ENCODE measurements at places on chromosomes 2 and 18.

- no peak for DNase-seq
Measured at GRCh38 chr2:221283896-221284545, 288.1 kb downstream of the EPHA4 start.

DNA sequence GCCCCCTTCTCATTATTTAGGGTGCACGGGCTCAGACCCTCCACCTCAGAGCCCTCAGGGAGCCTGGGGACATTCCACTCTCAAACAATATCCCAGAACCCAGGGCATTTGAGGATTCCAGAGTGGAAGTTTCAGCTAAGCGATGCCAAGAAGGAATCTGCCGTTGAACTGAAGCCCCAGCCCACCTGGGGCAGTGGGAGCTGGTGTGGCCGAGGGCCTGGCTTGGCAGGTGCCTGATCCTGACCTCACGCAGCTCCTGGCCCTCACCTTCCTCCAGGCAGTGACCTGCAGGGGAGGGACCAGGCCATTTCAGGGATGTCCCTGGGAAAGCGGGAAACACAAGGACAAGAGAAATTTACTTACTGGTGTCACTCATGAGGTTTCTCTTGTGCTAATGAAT, 58.2 kb downstream of the ACKR3 start:
- DNase-seq = no peak

- no peak for DNase-seq
Measured at GRCh38 chr2:18566145-18566769, 5.8 kb upstream of the RDH14 start.

DNA sequence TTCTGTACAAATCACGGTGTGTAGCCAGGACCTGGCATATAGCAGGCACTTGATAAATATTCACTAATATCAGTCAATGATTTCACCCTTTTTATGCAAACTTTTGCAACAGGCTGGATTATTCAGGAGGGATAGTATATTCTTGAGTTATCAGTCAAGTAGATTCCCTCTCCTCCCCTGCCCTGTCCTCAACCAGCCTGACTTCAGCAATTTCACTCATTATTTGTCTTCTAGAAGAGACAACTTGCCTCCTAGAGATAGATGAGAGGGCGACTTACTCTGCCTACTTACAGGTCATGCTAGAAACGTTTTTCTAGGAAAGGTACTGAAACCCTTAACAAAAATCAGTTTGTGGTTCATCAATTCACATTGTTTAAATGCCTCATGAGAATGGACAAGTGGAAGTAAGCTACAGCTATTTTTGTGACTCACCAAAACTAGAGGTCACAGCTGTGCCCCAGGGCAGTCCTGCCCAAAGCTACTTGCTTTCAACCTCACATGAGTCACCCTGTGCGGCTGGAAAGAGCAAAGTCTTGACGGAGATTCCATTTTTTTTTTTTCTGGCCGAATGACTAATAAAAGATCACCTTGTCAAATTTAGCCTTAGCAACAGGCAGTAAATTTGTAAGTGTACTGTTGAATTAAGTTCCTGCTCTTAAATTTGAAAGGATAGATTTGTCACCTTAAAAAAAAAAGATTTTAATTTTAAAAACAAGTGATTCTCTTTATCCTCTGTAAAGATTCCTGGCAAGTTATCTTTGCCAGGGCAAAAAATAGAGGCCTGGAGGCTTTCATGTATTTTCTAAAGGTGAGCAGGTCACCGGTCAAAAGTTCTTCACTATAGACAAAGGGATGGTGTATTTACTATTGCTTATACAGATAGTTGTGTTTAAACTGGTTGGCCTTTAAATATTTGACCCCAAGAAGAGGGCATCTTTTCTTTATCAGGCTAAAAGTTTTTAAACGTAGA, 109.0 kb upstream of the SLC35G4 start:
- DNase-seq = peak; percentile 77

DNA sequence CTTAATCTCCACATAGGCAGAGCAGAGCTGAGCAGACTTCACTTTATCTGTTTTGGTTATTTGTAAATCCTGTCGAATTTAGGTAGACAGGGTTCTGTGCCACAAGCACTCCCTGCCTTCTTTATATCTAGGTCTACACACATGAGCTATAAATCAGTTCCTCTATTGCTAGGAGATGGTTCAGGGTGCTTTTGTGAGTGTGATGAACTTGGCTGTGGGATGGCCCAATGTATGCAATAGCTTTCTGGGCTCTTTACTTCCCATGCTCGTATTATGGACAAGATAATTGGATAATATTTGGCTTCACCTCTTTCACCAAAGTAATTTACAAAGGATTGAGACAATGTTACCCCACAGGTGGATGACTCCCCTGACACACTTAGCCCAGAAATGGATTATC, 72.2 kb downstream of the PLB1 start:
- no peak for DNase-seq

DNA sequence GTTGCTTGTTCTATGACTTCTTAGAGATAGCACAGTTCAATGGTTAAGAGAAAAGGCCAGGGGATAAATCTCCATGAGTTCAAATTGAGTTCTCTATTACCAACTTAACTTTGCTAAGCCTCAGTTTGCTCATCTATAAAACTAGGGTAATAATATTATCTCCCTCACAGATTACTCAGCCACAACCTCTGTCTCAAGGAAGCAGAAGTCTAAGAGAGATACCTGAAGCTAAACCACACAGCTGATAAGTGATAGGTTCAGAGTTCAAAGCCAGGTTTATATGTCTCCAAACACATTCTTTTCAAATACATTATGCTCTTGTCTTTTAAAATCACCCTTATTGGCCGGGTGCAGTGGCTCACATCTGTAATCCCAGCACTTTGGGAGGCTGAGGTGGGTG, 287.7 kb downstream of the NBAS start:
- no peak for DNase-seq

DNA sequence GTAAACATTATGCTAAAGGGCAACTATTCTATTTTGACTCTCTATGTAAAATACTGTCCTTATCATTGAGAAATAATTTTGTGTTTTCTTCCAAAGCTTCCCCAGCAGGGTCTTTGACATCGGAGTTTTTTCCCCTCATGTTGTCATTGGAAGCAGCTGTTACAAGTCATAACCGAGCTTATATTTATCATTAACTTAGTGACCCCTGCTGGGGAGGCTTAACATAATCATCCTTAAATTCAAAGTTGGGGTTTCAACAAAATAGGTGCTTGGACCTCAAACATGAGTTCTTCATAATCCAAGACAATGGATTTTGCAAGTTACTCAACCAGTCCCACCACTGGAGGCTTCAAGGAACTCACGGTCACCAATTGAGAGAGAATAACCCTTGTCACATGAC, 330.9 kb downstream of the DCC start:
- DNase-seq = no peak

DNA sequence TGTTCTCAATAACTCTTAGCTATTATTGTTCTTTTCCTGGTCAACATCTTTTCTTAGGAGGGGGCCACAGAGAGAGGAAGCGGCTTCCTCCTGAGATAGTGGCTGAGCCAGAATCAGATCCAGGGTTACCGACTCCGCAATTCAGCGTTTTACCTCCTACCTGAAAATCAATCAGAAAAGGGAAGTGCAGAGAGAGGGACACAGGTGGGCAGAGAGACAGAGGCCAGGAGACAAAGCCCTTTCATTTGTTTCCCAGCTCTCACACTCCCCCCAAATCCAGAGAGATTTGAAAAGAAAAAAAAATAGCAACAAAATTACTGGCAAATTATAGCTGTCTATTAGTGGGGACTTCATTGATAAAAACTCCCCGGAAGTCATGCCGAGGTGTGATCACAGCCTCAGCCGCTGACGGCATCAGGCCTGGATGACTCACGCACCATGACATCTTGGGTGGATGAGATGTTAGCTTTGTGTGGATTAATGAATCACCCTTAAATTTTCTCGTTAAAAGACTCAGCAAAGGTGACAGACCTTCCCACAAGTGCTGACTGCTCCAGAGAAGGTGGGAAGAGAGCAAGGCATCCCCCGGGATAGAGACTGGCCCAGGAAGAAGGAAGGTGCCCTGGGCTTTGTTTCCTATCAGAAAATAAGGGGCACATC, 120.7 kb downstream of the LOXHD1 start:
- no peak for DNase-seq

- peak; percentile 57 for DNase-seq
Measured at GRCh38 chr18:48679236-48679635, 140.4 kb downstream of the CTIF start.

DNA sequence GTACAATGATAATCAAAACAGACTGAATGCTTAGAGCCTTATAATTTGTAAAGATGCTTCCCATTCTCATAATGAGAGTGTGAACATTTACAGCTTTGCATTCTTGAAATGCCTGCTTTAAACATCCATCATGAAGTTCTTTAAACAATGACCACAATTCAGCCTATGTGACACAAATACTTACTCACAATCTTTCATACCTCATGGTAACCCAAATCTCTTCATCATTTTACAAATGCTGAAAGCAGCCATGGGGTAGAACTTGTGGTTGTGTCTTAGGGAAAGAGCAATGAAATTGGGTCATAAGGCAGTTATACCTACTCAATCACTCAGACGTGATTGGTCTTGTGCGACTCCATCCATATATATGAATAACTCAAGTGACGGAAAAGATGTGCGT, 140.7 kb downstream of the RND3 start:
- DNase-seq = no peak

- DNase-seq = no peak
Measured at GRCh38 chr2:101249826-101250225, 2.9 kb upstream of the CNOT11 start.

DNA sequence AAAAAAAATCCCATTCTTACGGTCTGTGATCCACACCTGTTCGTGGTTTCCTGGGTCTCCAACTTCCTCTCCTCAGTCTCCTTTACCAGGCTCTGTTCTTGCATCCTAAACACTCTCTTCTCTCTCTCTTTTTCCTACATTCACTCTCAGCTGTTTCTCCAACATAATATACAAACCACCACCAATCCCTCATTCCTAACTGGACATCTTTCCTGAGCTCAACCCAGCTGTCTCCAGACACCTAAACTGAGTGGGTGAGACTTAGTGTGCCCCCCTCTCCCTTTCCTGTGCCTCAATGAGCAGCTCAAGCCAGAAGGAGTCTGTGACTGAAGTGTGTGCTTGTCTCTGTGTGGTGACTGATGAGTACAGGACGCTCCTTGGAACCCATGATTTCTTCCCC, 59.4 kb downstream of the LIPG start:
- DNase-seq = no peak

DNA sequence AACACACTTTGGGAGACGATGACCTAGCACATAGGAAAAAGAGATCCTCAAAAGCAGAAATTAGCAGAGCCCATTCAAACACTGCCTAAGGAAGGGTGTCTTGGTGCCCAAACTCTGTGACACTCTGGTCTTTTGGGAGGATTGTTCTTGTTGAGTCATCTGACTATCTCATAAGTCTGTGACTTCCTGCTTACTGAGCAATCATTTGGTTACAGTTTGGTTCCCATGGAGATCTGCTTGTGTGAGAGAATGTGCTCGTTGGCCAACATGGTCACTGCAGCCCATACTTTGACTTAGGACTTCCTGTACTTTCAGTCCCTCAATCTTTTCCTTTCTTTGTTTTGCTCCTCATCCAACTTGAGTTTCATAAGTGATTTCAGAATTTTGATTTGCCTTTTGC, 602.9 kb downstream of the NYAP2 start:
- no peak for DNase-seq

- DNase-seq = no peak
Measured at GRCh38 chr2:64699712-64700111, 46.0 kb upstream of the SERTAD2 start.

GRCh38 chr2:86772611-86773010, 18.1 kb downstream of the CD8A start:
- DNase-seq = no peak

DNA sequence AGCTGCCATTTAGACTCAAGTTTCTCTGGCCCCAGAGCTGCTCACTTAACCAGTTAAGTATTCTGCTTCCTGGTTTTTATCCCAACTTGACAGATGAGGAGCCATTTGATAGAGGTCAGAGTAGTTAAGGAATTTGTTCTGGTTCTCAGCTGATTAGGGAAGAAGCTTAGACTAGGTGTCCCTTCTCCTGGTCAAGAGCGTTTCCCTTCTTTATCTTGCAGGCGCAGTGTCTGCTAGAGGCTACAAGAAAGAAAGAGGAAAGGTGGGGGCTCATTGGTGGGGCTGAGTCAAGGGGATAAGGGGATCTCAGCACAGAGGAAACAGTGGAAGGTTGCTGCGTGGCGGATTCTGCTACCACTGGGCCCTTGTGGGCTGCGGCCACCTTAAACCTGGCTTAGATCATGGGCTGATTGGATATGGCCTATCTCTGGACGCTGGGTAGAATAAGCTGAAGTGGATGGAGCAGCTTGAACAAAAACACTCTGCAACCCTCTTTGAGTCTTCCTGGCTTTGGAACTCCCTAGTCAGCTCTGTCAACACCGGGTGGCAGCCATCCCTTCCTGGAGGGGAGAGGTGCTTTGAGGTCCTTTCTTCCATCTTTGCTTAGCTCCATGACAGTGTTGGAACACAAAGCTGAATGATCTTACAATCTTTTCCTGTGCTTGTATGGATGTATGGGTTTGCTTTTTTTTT, 70.8 kb downstream of the QPCT start:
- DNase-seq = no peak

- peak; percentile 70 for DNase-seq
Measured at GRCh38 chr2:172461591-172462372, 34.4 kb downstream of the ITGA6 start.

DNA sequence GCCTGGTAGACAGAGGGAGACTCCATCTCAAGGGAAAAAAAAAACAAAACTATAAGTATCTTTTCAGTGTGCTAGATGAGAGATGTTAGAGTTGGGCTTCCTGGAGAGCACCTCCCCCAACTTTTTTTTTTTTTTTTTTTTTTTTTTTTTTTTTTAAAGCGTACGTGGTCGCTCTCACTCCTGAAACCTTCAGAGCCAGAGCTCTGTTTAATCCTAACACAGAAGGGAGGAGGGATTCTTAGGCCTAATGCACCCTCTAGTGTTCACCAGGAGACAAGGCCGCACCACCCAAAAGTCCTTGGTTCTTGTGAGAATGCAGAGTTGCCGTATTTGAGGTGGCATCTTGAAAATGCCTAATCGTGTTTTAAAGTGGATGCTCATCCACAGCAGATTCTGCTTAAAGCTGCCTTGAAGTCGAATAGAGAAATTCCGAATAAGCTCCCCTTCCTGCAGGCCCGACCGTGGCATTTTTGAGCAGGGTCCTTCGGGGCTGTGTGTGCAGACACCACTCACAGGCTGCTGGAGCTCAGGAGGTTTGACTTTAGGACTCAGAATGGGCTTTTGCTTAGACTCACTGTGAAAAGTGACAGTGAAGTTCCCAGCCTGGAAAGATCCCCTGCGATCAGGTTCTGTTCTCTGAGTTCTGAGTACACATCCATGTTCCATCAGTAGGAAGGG, 252.6 kb downstream of the AGAP1 start:
- DNase-seq = peak; percentile 77

GRCh38 chr2:119062179-119062578, 96.4 kb downstream of the C1QL2 start:
- no peak for DNase-seq

- DNase-seq = no peak
Measured at GRCh38 chr2:97359861-97360584, 229.7 kb downstream of the ANKRD36B start.

- DNase-seq = no peak
Measured at GRCh38 chr2:207469451-207469850, 60.3 kb upstream of the CREB1 start.

DNA sequence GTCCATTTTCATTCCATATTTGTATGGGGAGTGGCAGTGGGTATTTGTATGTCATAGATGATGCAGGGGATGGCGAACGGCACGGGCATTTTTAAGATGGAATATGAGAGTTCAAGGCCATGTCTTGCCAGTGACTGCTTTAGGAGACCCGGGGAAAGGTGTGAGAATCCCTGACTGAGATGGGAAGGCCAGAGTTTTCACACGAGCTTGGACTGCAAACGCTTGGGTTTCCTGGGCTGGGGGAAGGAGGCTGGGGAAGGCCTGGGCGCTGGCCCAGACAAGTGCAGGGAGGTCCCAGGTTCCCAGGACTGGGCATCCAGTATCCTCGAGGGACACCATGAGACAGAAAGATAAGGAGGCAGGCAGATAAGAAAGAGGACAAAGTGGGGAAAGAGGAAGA, 35.2 kb downstream of the CNGA3 start:
- no peak for DNase-seq

Data from RPMI8226 (cell line).